Renal cortex interstitium (tissue), 15 donors: ENCODE measurements at places on chromosomes 6 and 20.

DNA sequence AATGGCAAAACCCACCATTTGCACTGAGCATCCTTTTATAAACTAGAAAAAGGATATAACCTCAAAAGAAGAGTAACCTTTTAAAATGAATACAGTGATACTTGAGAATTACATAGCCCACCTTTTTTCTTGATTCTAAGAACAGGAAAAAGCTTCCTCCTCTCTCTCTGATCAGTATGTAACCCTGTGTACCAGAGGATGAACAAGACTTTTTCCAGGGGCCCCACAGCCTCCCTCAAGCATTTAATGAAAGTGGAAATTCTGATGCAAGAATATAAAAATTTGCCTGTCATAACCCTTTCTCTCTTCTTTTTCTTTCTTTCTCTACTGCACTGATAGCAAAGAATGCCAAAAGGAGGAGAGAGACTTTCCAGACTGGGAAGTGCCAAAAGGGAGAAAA lies 64.2 kb upstream of the BTN3A2 start:
- DNase-seq = no peak

GRCh38 chr20:5770987-5771318 lies 20.8 kb downstream of the SHLD1 start:
- no peak for DNase-seq

DNA sequence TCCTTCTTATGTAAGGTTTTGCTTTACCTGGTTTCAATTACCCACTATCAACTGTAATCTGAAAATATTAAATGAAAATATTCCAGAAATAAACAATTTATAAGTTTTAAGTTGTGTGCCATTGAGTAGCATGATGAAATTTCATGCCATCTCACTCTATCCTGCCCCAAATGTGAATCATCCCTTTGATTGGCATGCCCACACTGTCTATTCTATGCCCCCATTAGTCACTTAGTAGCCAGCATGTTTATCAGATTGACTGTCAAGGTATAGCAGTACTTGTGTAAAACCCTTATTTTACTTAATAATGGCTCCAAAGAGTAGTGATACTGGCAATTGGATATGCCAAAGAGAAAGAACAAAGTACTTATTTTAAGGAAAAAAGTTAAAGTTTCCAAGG lies 403.8 kb downstream of the ADGRB3 start:
- DNase-seq = no peak

GRCh38 chr6:52189974-52190373 lies 3.8 kb downstream of the IL17A start:
- no peak for DNase-seq

DNA sequence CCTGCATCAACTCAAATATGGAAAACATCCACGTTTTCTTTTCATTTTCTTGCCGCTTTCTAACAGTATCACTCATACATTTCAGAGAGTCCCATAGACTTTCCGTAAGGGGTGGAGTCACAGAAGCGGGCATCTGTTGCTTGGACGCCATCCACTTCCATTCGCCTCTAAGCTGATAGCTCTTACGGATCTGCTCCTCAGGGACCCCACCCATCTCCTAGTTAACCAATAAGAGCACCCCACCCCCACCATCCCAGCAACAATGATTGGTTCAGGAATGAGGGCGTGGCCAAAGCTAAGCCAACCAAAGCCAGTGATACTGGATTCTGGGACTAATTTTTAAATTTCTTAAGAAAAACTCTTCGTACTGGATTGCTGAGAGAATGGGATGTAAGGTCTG lies 42.4 kb downstream of the SLC2A10 start:
- DNase-seq = no peak

- no peak for DNase-seq
Observed at GRCh38 chr6:123515715-123516114, 121.0 kb downstream of the TRDN start.

DNA sequence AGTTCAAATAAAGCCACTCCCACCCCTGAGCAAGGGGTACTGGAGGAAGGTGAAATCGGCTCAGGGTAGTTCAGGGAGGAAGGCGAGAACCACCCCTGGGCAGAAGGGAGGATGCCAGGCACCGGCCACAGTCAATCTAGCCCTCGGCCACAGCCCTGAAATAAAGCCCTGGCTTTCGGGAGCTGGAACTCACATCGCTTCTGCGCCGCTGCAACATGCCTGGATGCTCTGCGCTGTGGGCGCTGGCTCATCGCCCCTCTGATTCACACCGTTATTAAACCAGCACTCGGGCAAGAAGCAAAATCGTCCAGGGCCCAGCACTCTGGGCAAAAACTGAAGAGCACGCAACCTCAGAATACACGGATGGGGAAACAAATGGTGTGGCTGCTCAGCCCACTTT lies 136.9 kb upstream of the RREB1 start:
- DNase-seq = no peak
